ENCODE measurements at places on chromosomes 6 and 20.

GRCh38 chr20:54167909-54168872 is 5.6 kb downstream of the CYP24A1 start:
- DNase-seq: no peak

DNA sequence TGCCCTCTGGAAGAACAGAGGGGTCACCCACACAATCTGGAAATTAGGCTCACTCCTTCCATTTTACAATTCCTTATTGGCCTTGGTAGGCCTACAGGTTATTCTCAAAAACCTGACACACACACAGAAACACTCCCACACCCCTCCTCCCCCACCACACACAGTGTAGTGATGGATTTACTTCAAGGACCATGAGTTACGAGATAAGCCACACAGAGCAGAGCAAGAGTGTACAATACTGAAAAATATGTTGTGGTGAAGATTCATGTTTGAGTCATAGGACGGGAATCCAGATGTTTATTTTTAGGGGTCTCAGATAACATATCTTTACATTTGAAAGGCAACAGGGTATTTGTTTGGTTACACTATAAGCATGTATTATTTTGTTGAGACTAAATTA is 291.9 kb downstream of the PLCB1 start:
- DNase-seq: no peak

DNA sequence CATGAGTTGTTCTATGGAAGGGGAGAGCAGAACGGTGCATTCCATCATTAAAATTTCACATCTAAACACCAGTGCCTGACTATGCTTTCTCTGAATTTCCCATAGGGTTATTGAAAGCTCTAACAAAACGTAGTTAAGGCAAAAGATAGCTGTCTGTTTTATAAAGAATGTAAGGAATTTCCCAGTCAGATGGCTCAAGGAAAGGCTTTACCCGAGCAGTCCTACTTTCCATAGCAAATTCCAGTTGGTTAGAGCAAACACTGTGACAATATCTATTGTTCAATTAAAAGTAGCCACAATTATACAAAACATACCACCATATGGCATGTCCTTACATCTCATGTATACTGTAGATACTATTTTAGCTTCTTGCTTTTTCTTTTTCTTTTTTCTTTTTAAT is 1059.5 kb upstream of the FLRT3 start:
- no peak for DNase-seq

DNA sequence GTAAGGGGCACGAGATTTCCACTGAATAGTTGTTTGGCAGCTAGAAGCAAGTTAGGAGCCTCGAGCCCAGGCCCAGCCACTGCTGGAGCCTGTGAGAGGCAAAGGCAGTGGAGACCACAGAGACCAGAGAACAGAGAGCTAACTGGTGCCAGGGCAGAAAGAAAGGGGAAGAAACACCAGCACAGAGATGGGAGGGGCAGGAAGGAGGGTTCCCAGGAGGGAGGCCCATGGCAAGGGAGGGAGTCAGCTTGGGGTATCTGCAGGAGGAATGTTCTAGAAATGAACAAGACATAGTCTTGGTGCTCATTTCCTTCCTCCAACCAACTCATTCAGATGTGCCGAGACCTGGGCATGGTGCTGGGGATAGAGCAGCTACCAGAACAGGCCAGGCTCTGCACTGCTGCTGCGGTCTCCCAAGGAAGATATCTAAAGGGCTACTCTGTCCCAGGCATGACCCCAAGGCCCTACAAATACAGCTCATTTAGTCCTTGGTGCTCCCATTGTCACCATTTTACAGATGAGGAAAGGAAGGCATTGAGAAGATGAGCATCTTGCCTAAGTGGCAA is 10.7 kb downstream of the ANGPT4 start:
- no peak for DNase-seq

DNA sequence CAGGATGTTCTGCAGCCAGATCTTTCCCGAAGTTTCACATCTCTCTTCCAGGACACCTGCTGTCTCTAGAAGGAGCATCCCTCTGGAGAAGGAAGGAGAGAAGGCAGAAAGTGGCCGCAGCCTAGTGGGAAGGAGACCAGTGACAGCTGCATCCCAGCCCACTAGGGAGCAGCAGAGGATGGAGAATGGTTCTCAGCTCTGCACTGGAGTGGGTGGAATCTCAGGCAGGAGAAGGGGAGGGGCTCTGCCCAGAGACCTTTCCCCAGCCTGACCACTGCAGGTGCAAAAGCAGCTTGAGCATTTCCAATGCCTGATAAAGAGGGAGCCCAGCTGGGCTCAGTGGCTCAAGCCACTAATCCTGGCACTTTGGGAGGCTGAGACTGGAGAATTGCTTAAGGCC is 32.3 kb downstream of the NCR2 start:
- no peak for DNase-seq

DNA sequence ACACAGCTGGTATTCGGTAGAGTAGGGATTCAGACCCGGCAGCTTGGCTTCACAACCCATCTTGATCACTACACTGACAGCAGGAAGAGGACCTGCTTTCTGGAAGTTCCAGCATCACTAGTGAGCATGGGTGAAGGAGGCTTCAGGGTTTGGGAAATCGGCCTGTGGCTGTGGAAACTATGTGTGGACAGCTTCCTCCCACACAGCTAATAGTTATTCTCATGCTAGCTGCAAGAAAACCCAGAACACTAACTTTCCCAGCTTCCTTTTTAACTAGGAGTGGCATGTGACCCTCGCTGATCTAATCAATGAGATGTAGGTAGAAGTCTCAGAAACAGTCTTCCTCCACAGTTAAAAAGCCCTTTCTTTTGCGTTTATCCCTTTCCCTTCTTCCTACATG is 36.3 kb upstream of the SIRPA start:
- no peak for DNase-seq

GRCh38 chr6:47733879-47734558 is 35.6 kb downstream of the ADGRF4 start:
- no peak for DNase-seq
